ENCODE measurements at places on chromosomes 13 and 19.

GRCh38 chr13:35309706-35310105 lies 166.8 kb downstream of the MAB21L1 start:
- DNase-seq, result no peak

- DNase-seq, result no peak
Observed at GRCh38 chr19:48623556-48624066, 4.3 kb downstream of the SPHK2 start.

DNA sequence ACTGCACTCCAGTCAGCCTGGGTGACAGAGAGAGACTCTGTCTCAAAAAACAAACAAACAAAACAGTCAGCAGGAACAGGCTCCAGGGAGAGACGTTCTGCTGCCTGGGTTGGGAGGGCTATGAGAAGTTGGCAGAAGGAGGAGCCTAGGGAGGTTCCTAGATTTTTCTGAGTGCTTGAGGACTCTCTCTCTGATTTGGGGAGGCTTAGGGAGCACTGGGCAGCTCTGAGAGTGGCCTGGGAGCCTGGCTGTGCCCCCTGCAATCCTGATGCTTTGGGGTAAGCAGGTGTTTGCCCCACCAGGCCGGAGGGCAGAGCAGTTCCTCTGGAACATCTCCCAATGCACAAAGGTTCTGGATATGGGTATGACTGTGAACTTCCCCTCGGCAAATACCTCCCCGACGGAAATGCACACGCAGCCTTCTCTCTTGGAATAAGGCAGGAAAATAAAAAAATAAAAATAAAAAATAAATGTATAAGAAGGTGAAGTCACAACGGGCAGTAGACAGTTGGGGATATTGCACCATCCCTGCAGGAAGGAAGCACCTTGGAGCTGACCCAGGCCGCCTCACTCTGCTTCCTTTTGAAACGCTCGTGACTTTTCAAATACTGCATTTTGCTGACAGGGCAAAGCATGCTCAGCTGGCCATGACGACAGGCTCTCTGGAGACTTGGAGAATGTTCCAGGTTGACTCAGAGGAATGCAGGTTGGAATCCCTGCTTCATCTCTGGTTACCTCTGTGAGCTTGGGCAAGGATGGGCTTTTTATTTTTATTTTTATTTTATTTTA lies 26.5 kb upstream of the HOMER3 start:
- DNase-seq, result peak; percentile 14

DNA sequence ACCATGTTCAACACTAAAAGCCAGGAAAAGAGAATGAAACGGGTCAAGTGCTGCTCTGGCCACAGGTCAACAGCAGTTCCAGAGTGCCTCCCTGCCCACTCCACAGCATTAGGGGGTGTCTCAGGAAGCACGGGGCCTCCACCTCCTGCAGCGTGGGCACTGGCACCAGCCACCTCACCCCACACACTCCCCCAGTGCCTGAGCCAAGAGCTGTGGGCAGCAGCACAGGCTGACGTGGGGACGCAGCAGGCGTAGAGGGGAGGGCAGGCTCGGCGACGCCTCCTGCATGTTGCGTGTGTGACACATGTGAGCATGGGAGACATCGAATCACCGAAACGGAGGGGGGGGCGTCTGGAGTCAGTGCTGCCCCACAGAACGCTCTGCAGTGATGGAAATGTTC lies 21.4 kb upstream of the TMEM160 start:
- no peak for DNase-seq

- DNase-seq, result no peak
Observed at GRCh38 chr13:69035771-69036170, 1071.9 kb upstream of the ATXN8OS start.

- no peak for DNase-seq
Observed at GRCh38 chr13:112941349-112941748, 27.7 kb upstream of the MCF2L start.

DNA sequence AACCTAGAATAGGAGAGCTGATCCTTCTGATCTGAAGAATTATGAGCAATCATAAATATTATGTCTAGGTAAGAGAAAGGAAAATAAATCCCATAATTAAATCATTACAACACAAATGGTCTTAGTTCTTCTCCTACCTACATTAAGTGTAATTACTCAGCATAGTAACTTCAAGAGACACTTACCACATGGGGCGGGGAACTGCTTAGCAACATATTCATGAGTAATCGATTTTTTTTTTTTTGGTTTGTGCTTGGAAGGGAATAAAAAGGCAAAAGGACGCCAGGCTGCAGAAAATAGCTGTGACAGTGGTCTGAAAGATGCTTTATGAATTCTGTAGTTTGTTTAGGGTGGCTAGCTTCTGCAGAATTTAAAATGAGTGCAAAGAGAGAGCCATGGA lies 103.3 kb upstream of the HTR2A start:
- no peak for DNase-seq

- DNase-seq, result no peak
Observed at GRCh38 chr13:33125821-33126570, 109.8 kb downstream of the KL start.

- no peak for DNase-seq
Observed at GRCh38 chr13:76992548-76993001, 694 bp downstream of the CLN5 start.

DNA sequence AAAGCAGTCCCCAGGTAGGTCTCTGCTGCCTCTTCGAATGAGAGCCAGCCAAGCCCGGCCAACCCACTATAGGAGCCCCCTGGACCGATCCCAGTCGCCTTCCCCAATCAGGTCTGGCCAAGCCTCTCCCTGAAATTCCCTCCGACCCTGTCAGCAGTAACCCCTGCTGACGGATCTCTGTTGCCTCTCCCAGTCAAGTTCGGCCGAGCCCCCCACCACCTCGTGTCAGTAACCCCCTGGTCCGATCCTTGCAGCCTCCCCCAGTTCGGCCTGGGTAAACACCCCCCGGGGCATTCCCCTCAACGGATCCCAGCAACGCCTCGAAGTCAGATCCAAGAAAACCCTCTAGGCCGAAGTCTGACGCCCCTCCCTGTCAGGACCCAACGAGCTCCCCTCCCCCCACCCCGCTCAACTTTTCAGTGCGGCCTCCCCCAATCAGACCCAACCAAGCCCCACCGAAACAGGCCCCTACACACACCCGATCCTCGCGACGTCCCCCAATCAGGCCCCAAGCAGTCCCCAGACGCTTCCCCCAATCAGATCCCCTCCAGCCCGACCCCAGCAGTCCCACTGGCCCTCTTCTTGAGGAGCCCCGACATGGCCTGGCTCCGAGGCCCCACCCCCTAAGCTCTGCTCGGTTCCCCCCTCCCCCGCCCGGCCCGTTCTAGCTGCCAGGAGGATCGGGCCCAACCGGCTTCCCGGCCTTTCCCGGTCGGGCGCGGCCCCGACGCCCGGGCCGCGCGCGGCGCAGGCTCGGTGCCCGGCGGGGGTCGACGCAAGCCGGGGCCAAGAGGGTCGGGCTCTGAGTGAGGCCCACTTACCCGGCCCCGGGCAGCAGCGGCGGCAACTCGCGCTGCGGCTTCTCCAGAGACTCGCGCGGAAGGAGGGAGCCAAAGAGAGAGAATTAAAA lies 1.8 kb downstream of the TNPO2 start:
- DNase-seq, result no peak

GRCh38 chr13:48125794-48126228 lies 30.9 kb upstream of the MED4 start:
- DNase-seq, result no peak

- no peak for DNase-seq
Observed at GRCh38 chr19:53958823-53959757, 3.6 kb upstream of the CACNG8 start.

GRCh38 chr19:44401139-44402115 lies at the start of gene ZNF285:
Gene ZNF285, minus strand, starts transcription at chr19:44401608. Its CDS starts 4,395 bp downstream, at chr19:44397213.
- no peak for DNase-seq

GRCh38 chr19:5031231-5032100 lies 62.6 kb downstream of the KDM4B start:
- DNase-seq, result peak; percentile 19

GRCh38 chr13:104683789-104684188 lies 1617.6 kb upstream of the SLC10A2 start:
- DNase-seq, result no peak

DNA sequence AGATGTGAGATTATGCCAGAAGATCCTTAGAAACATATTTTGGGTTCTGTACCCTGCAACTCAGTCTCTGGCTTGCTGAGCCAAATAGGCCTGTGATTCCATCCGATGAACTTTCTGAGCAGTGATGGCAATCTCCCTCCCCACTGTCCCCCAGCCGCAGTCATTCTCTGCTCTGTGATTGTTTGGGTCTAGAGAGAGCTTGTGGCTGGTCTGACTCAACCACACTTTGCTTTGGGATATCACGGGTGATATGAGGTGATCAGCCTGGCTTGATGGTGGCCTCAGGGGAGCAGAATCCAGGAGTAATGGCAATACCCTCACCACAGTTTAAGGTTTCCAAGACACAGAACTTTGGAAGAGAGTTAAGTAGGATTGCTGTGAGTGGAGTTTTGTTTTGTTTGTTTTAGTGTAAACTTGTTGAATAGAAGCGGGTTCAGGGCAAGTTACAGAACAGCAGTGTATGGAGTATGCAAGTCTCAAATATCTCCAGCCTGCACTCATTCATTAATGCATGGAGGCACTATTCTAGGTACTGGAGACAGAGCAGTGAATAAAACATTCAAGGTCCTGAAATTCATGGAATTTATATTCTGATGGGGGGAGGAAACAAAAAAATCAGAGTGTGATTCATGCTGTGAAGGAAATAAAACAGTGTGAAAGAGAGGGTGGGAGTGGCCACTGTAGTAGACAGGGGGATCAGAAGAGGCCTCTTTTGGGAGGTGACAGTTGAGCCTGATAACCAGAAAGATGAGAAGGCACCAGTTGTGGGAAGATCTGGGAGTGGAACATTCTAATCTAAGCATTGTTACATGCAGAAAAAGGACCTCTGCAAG lies 5.3 kb downstream of the SAMD4B start:
- no peak for DNase-seq

DNA sequence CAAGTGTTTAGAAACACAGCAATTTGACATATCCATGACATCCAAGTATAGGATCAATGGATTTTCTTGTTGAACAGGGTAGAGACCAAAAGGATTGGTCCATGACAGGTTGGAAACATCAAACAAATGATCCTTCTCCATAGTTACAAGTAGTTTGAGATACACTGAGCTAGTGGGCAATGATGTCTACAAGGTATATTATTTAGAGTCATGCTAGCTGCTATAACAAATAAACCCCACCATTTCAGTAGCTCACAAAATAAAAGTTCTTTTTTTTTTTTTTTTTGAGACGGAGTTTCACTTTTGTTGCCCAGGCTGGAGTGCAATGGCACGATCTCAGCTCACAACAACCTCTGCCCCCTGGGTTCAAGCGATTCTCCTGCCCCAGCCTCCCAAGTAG lies 4.9 kb upstream of the HAUS5 start:
- DNase-seq, result no peak

DNA sequence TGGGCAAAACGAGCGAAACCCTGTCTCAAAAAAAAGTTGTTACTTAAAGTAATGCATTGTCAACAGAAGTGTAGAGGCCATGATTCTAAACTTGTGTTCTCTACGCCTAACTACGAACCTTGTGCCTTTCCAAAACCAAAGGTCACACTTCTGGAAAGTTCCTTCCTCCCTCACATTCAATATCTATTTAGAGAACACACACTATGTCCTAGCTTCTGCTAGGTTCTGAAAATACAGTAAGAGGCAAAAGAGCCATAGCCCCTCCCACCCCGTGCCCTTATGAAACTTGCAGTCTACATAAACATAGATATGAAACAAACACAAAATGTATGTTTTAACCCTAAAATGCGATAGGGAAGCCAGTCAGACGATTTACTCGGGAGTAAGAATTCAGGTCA lies 36.4 kb downstream of the RNF6 start:
- DNase-seq, result no peak

GRCh38 chr19:32368787-32369186 lies 23.4 kb downstream of the ZNF507 start:
- DNase-seq, result no peak

DNA sequence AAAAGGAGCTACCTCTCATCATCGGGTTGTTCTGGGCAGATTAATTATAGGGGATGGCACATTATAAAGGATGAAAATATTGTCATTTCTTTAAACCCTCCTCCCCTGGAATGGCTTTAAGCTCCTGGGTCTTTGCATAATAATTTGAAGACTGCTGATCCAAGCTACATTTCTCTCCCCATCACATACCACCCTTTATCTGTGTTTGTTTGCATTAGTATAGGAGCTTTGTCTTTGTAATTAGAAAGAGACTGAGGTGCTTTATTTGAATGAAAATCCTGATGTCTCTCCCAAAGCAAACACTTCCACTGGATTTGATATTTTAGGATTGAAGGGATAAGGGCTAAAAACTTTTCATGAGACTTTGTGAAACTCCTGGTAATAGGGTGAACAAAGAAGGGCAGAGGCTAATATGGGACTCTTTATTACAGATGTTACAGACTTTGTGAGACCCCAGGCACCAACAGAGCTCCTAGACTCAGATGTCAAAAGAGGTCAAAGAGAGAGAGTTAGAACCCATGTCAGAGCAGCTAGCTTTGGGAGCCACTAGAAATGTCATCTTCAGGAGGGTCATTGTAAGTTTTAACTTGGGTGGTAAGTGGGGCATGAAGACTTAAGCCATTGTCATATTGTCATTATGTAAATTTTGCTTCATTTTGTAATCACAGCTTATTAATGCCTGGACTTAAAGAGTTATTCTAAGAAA lies 75.3 kb upstream of the RXFP2 start:
- DNase-seq, result no peak

- peak; percentile 49 for DNase-seq
Observed at GRCh38 chr13:114128624-114129522, 3.5 kb downstream of the RASA3 start.

DNA sequence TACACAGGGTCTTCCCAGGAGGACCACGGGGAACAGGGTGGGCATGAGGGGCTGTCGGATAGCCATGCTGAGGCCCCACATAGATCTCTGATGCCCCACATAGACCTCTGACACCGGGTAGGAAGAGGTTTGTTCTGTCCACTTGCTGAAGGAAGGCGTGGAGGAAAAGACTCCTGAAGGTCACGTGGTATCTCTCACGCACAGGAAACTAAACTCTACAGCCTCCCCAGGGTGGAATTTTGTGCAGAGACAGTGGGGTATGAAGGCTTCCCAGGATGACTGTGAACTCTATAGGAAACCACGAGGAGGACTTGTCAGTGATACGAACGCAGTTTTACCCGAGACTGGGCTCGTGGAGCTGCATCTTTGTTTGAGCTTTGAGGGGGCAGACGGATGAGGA lies 2.8 kb downstream of the EVI5L start:
- no peak for DNase-seq

- no peak for DNase-seq
Observed at GRCh38 chr13:107518292-107518691, 697.0 kb downstream of the LIG4 start.

DNA sequence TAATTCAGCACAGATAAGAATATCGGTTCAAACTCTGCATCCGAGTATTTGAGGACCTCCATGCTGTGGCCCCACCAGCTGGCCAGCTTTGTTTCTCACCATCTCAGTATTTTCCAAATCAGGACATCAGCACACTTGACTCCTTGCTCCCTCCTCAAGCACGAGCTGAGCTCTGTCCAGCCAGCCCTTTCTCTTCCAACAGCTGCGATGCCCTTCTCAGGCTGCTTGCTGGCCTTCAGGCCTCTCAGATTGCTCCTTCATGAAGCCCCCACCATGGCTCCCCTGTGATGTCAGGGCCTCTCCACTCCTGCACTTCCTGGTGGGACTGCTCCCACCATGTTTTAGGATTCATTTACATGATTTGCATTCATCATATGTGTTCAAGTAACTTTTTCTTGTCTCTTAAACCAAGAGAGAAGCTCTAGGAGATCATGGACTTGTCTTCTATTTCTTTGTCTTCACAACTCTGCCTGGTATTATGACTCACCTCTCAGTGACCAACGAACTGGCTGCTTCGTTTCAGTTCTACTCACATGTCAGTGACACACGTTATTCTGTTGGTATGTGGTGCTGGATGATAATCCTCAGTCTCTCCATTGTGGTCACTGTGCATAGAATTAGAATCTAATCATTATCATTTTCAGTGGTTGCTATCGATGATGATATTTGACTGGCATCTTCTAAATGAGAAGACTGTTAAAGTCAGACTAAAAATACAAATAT lies 471.7 kb downstream of the EFNB2 start:
- DNase-seq, result no peak

All from esophagus squamous epithelium (tissue), 5 donors.